ENCODE measurements at places on chromosomes 1 and 21.

DNA sequence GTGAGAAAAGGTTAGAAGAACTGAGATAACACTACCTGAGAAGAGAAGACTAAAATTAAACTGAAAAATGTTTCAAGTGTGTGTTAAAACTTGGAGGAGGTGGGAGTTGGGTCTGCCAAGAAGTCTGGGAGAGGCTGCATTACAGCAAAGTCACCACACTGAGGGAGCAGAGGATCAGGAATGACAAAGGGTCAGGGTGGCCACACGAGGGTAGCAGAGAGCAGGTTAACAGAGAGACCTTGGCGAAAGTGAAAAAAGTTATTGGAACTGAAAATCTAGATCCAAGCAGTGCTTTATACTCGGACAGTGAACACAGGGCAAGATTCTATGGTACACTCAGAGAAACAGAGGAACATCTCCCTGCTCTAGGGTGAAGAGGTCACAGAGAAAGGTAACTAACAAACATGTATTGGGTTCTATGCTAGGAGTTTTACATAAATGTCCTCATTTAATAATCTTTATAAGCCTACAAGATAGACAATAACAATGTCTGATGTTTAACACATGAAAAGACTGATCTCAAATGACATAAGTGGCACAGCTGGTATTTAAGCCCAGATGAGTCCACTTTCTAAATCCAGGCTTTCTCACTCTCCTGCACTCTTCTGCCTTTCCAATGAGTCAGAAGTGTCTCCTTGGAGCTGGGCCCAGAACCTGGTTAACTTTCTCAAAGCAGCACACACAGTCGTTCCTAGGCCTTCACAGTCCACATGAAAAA, 10.3 kb upstream of the CADM3 start:
- DNase-seq, result peak; percentile 64

- no peak for DNase-seq
Measured at GRCh38 chr1:162631546-162632191, 595 bp upstream of the DDR2 start.

- no peak for DNase-seq
Measured at GRCh38 chr1:165834229-165834628, 6.8 kb downstream of the UCK2 start.

GRCh38 chr1:9108056-9108665, 20.7 kb downstream of the GPR157 start:
- DNase-seq, result no peak

- DNase-seq, result no peak
Measured at GRCh38 chr1:208595236-208595635, 351.1 kb upstream of the PLXNA2 start.

GRCh38 chr1:158248118-158248517, 6.1 kb upstream of the CD1A start:
- DNase-seq, result peak; percentile 16

- DNase-seq, result no peak
Measured at GRCh38 chr1:223651291-223651991, 14.1 kb downstream of the CAPN8 start.

DNA sequence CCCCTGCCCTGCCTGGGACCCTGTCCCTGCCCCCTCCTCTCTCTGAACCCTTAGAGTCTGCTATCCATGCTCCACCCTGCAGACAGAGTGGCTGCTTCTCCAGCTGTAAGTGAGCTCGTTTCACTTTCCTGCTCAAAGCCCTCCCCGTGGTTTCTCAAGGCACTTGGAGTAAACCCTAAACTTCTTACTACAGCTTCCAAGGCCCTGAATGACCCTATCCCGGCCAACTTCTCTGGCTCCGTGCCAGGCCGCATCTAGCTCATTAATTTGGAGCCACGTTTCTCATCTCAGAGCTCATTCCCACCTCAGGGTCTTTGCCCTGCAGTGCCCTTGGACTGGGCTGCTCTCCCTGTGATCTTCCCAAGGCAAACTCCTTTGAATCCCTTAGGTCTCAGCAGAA, 235.1 kb upstream of the RUNX1 start:
- DNase-seq, result no peak

DNA sequence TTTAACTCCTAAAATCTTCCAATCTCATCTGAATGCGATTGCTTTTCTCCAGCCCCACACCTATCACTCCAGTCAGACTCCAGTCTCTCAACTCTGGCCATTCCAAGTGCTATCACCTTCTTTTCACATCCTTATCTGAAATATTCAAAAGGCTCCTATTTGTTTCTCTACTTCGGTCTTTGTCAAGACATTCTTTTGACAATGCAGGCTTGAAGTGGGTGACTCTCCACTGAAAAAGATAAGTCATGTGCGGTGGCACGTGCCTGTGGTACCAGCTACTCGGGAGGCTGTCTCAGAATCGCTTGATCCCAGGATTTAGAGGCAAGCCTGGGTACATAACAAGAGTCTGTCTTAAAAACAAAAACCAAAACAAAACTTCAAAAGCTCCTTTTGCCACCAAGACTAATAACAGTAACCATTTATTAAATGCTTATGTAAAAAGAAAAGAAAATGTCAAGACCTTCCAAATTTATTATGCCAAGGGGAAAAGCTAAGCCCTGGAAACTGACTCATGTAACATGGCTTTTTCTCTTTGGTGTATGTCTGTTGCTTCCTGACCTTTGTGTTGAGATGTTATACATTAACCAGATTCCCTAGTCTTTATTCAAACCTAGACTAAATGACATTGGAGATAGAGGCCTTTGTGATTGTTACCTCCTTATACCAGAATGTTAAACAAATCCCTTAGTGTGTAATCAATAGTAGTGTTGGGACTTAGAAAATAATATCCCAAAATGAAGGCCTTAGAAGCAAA, 3.6 kb downstream of the ALG14 start:
- no peak for DNase-seq

DNA sequence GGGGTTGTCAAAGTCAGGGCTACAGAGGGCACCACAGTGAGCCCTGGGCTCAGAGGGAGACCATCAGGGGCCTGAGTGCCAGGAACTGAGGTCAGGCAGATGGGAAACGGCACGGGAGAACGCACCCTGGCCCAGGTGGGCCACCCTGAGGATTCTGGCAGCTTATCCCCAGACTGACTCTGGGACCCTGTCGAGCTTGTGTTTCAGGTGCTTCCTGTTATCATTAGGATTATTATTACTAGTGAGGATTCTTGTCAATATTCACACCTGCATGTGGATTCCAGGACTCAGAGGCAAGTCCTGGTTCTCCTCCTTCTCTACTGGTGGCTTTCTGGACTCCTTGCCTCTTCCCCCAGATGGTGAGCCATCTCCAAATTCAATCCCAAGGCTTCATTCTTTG, 15.2 kb downstream of the VSIG8 start:
- no peak for DNase-seq

- DNase-seq, result no peak
Measured at GRCh38 chr1:31626223-31627207, 9.0 kb downstream of the HCRTR1 start.

- DNase-seq, result no peak
Measured at GRCh38 chr1:172269084-172269483, 151.4 kb upstream of the C1orf105 start.

GRCh38 chr1:29830383-29830782, 594.1 kb downstream of the PTPRU start:
- DNase-seq, result no peak

DNA sequence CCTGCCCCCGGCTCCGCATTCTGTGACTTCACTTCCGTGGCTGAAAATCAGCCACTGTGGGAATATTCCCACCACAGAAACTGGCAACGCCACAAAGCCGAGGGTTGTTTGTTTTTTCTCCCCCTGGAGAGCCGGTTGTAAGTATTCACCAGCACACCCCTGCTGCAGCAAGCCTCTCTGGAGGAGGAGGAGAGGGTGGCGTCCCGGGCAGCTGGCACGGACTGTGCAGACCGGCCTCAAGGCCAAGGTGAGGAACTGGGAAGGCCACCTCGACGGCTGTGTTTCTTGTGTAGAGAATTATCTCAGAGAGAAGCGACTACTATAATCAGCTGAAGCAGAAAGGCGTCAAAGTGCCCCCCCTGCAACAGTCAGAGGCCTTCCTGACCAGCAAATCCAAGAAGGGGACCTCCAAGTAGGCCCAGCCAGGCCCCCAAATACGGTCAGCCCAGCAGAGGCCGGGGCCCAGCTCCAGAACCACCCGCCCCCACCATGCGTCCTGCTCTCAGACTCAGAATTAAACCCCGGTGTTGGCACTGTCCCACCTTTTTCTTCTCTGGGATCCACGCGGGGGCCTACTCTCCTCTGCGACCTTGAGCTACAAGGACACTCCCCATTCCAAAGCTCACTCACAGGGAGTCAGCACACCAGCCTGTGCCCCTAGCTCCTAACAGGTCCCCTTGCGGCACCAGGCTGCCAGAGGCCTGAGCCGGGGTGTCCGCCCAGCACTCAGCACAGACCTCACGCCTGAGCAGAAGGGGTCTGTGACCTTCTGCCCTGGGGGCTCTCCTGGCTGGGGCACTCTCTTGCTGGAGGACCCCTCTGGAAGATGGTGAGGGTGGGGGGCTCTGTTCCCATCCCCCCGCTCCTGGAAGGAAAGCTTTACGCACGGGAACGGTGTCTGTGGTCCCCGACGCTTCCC, 1.2 kb upstream of the SMIM1 start:
- DNase-seq, result no peak

DNA sequence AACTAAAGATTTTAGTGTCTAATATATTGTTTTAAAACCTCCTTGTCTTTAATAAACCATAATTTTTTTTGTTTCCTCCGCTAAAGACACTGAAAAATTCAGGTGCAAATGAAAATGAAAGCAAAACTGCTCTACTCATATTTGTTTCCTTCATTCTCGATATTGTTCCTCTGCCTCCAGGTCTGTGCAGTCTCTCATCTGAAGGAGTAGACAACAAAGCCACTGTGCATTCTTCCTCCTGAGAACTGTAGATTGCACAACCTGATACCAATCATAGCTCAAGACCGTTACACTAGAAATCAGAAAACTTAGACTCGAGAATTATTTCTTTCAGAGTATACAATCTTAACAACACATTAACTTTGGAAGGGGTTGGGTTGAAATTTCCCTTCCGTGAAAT, 373.1 kb upstream of the CXADR start:
- DNase-seq, result no peak

DNA sequence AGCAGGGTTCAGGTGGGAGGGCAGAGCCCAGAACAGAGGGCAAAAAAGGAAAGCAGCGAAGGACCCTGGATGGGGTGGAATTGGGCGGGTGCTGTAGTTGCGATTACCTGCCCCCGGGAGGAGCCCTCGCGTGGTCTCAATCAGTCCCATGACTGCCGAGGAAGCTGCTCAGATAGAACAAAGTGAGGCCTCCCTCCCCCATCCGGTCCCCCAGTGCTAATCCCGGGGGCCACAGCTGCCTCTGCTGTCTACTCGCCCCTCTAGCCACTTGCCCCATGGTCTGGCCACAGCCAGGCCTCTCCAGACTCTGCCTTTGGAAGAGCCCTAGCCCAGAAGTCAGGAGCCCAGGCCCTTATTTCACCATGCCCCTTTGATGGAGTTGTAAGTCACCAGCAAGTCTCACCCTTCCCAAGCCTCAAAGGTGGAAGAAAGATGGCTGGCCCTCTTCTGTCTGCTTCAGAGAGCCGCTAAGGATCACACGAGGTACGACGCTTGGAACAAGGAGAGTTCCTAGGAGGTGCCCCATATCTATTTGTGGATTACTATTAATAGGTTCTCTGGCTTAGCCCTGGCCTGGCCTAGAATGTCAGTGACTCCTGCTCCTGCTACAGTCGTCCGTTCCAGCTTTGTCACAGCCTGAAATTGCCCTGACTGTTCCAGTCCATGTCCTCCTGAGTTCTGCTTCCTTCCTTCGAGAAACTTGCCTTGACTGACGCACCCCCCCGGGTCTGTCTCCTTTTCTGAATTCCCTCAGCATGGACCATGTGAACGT, 16.4 kb downstream of the ECHDC2 start:
- peak; percentile 45 for DNase-seq

- DNase-seq, result no peak
Measured at GRCh38 chr1:15953791-15954241, 22.1 kb downstream of the ZBTB17 start.

GRCh38 chr1:5597991-5598823, 394.0 kb downstream of the NPHP4 start:
- no peak for DNase-seq

DNA sequence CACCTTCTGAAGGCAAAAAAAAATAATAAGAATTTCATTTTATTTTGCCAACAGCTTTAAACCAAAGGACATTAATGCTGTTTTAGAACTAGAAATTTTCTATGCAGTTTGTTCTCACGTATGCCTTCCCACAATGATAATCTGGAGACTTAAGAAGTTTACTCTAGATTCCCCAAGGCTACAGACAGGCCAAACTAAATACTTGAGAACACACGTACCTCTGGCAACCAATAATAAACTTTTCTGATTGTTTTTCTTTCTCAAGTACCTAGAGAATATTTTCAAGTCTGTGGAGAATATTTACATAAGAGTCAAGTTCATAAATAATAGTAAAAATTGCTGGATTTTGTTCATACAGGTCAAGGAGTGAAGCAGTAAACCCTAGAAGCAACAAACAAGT, 15.9 kb downstream of the CLDN8 start:
- DNase-seq, result no peak

DNA sequence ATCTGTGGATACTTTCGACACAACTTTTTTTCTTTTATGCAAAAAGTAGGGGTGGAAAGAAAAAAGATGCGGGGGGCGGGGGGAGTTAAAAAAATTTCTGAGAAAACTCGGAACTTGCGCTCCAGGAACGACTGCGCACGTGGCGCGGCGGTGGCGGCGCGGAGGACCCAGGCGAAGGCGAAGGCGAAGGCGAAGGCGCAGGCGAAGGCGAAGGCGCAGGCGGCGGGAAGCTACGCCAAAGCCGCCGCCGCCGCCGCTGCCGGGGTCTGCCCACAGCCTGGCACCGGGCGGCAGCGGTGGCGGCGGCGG, 208 bp upstream of the BARHL2 start:
- DNase-seq, result no peak

DNA sequence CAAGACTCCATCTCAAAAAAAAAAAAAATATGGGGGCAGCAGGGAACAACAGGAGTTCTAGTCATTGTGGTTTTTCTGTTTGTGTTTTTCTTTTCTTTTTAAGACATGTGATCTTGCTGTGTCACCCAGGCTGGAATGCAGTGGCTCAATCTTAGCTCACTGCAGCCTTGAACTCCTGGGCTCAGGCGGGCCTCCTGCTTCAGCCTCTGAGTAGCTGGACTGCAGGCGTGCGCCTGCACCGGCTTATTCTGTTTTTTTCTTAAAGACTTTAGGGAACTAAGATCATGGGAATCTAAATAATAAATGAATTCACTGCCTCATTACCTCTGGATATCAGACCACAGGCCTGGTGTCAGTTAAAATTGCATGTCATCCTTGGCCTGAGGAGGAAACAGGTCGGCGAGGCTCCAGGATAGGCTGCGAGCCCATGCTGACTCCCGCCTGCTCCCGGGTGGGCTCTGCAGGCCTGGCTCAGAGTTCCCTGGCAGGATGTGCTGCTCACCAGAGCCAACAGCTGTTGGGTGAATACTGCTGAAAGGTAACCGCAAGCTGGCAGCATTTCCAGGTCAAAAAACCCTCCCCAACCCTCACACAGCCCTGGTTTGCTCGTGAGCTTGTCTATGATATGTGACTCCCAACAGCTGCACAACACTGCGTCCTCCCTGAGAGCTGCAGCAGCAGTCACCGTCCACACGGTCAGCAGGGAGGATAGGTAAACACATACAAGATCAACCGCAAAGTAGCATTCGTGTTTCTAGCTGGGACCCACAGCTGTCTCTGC, 58.1 kb downstream of the SCCPDH start:
- no peak for DNase-seq

- DNase-seq, result no peak
Measured at GRCh38 chr1:44326821-44327465, 28.1 kb downstream of the ERI3 start.

GRCh38 chr1:48048064-48048463, 50.9 kb upstream of the TRABD2B start:
- no peak for DNase-seq
